ENCODE measurements at places on chromosomes 5 and 9.

- no peak for DNase-seq
Observed at GRCh38 chr5:149217803-149218155, 53.9 kb upstream of the AFAP1L1 start.

DNA sequence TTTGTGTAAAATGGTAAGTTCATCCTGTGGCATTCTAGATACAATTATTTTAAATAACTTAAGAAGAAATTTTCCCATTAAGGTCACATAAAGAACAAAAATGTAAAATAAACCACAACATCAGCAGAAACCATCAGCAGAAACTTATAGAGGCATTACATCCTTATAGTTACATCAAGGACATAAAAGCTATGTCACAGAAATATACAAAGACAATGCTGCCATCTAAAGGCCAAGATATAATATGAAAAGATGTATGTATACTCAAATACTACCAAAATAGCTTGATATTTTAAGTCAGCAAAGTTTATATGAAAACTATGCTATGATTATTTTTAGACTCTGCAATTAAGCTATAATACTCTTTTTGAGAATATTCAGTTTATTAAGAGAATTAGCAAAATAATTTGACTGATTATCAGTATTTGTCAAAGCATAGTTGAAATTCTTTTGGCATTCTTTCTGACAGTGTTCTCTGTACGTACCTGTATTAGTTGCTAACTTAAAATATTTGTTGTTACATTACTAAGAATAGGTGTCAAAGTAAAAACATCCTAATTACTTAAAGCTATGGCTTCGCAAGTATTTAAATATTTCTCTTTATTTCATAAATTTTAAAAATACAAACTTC lies 36.2 kb downstream of the FBXL17 start:
- DNase-seq, result no peak

DNA sequence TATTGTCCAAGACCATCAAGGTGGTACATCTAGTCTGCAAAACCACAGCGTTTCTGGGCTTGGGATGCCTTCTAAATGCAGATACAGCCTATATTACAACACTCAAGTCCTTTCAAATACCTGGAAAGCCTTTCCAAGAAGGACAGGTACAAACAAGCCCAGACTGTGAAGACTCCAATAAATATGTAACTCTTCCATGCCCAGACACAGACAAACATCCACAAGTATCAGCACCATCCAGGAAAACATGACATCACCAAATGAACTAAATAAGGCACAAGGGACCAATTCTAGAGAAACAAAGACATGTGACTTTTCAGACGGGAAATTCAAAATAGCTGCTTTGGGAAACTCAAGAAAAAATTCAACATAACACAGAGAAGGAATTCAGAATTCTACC lies 152.7 kb upstream of the POC5 start:
- DNase-seq, result no peak

GRCh38 chr5:82320966-82321365 lies 42.8 kb upstream of the RPS23 start:
- no peak for DNase-seq

GRCh38 chr5:169341556-169341955 lies 40.6 kb upstream of the SLIT3 start:
- DNase-seq, result no peak

GRCh38 chr9:18502546-18502945 lies 28.6 kb downstream of the ADAMTSL1 start:
- DNase-seq, result no peak

DNA sequence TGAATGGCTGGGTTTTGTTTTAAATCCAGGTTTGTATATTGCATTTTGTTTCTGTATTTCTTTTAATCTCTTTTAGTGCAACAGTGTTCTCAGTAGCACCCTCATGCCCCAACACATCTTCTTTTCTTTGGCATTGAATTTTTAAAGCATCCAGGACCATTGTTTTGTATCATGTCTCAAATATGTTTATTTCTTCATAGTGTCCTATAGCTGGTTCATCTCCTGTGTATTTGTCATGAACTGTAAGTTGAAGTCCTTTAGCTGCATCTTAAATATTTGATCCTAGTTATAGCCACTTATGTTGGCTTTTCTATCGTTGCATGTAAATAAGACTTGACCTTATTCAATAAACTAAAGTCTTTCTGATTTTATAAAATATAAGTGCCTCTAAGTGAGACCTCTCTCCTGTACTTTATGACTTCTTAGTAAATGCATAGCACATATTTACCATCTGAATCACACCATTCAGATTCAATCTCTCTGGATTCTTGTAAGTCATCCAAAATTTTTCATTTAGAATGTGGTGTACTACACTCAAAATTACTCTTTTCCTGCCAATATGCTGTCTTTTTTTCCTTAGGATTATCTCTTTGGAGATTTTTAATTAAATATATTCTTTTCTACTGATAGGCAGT lies 21.0 kb upstream of the ERCC6L2 start:
- no peak for DNase-seq

- no peak for DNase-seq
Observed at GRCh38 chr5:42876375-42876844, 64.7 kb upstream of the SELENOP start.
